ENCODE measurements at places on chromosomes 12 and 14.

- no peak for DNase-seq
These were observed 993.3 kb upstream of the TMEM132C start for GRCh38 chr12:127273626-127274025.

GRCh38 chr12:66860752-66861750, 182.2 kb upstream of the GRIP1 start:
- peak; percentile 26 for DNase-seq

GRCh38 chr14:100342195-100342594, 19.1 kb downstream of the SLC25A47 start:
- DNase-seq, result no peak

DNA sequence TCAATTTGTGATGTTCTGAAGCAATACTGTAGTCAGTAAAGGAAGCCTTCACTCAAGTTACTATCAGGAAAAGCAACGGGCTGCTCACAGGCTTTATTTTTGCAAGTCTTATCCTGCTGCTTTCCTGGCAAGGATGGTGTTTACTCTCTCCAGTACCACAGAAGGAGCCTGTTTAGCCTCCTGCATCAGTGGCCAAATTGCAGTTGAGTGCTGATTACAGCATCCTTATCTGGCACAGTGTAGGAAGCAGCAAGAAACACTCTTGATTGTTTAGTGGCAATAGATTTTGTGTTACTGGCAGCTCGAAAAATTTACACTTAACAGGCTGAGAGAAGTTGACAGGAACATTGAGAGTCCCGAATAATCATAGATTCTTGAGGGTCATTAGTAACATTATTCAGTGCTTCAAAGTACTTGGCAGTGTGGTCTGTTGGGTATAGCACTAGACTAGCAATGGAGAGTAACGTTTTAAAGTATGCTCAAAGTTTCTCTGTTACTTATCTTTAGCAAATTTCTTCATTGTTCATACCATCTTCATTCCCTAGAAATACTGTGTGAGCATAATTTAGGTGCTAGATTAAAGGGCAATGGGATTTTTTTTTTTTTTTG, 11.7 kb downstream of the TULP3 start:
- no peak for DNase-seq

GRCh38 chr14:103123634-103124500, 606 bp downstream of the TNFAIP2 start:
- DNase-seq, result no peak

GRCh38 chr12:194276-194675, 19.7 kb downstream of the SLC6A12 start:
- DNase-seq, result no peak

DNA sequence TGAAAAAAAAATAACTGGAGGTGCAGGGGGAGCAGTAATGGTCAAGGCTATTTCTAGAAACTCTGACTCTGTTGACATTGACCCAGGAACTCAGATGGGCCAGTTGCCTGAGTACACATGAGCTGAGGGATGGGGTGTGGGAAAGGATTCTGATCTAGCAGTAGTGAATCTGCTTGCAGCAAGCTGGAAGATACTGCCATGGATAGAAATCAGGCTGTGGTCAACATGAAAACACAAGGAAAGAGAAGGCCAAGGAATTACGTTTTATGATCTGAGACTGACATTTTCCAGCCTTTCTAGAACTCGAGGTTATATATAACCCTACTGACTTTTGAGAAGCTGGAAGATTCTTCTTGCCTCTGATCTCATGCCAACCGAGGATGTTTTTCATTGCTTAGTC, 90.0 kb downstream of the ANO6 start:
- no peak for DNase-seq

- no peak for DNase-seq
These were observed 37.3 kb upstream of the MYL2 start for GRCh38 chr12:110957652-110958051.

DNA sequence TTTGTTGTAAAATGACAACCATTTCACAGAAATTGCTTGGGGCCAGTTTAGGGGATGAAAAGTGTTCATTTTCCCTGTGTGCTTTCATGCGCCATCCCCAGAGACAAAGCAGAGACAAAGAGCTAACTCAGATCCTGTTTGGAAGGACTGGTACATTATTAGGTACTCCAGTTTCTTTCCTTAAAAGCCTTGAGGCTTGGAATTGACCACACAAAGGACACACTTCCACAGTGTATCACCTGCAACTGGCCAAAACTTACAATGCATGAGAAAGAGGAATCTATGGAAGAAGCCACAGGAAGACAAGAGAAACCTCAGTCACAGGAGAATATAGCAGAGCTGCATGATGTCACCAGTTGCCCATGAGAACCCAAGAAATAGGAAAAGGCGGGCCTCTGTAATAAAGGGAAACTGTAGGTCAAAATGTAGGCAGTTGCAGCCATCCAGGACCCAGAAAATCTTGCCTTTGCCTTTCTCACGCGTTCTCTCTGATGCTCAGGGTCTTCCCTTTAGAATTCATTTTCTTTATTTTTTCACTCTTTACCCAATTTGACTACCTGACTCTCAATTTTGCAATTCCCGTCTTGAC, 339.0 kb downstream of the RMST start:
- no peak for DNase-seq

DNA sequence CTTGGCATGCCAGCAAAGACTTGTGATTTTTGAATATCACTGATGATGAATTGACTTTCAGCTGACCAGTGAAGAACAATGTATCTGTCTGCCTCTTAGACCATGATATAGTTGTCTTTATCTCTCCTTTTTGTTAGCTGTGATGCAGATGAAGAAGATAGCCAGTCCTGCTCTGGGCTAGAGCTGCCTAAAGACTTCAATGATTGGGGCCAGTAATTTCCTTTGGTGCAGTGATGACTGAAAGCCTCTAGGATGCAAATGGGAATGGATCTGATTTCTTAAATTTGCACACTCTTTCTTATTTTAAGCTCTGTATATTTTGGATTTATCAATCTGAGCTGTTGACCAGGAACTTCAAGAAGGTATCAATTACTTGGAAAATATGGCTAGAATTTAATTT, at the start of gene TAS2R9:
TAS2R9 (minus strand) TSS at position 101 of the 400 bp plus-strand sequence; CDS start at position 8, 93 bp downstream.
- DNase-seq, result no peak

DNA sequence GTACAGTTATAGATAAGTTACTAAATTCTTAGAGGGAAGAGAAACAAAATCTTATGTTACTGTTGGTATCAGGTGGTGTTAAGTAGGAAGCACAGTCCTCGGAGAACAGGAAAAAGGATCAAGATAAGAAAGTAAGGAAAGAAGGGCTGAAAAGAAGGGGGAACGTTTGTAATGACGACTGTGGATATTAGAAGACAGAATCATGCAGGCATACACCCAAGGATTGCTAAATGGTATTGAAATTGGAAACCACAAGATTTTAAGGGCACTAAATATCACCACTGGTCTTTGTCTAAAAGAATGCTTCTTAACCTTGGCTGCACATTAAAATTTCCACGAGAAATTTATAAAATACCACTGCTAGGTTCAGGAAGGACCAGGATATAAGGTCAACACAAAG, 34.1 kb upstream of the ERGIC2 start:
- DNase-seq, result no peak

DNA sequence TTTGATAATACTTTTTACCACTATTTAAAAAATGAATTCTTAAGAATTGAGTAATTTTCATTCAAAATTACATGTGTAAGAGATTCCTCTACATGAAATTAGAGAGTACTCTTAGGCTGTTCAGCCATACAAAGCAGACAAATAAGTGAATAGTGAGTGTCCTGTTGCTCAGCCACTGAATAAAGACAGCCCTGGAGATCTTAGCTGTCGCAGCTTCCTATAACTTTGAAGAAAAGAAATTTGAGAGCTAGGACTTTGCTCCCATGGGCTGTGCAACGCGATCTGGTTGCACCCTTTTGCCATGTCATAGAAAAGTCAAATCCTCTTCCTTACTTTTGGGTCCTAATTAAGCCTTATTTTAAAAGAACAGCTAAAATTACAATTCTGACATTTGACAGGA, 40.9 kb upstream of the LRIG3 start:
- DNase-seq, result no peak

GRCh38 chr12:63978519-63978918, 134.0 kb downstream of the SRGAP1 start:
- DNase-seq, result no peak

- no peak for DNase-seq
These were observed 18.0 kb downstream of the SLC24A4 start for GRCh38 chr14:92340931-92341330.

DNA sequence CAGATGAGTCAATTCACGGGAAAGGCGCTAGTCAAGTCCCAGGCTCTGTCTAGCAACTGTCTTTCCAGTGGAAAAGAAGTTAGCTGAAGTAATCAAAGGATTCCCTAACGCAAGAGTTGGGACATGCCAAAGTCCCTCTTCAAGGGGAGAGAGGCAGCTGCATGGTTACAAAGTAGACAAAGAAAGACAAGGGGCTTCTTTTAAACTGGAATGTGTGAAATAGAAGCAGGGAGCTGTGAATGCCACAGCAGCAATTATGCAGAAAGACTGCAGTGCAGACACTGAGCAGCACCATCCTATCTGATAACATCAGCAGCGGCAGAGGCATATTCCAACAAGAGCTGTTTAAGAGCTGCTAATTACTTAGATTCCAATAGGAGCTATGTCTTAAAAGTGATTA, 12.5 kb upstream of the CIPC start:
- no peak for DNase-seq

DNA sequence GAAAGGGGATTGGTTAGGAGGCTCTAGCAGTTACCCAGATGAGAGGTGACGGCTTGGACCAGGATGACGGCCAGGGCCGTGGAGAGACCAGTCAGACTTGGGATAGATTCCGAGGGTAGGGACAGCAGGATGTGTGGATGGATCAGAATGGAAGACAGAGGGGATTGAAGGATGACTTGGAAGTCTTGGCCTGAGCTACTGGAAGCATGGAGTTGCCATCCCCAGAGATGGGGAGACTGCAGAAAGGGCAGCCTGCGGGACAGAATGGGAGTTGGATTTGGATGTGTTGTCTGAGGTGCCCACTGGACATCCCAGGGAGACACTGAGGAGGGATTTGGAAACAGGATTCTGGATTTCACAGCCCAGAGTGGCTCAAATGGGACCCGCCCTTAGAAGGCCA, 102.3 kb downstream of the CALM1 start:
- DNase-seq, result no peak

DNA sequence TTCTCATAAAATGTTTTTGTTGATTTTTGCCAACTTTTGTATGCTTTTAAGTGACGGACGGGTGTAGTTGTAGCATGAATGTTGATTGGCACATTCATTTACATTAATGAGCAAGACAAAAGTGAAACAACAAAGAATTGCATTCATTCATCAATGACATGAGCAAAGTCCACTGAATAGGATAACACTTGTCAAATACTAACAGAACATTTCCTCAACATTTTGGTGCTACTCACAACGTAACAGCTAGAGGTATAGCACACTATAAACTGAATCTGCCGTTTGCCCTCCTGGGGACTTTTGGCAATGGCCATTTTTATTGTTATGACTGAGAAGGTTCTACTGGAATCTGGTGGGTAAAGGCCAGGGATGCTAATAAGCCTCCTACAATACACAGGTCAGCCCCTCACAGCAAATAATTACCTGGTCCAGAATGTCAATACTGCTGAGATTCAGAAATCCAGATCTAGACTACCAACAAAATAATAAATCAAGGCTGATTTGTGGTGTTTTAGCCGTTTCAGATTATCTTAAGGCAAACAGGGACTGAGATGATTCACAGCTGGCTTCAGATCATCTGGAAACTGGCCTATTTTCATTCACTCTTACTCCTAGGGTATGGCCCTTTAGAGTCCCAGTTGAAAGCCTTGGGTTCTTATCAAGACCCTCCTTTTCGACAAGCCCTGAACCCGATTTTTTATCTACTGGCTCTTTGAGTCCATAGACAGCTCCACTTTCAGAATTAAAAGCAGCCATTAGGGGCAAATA, 22.5 kb upstream of the CDKN3 start:
- no peak for DNase-seq

- DNase-seq, result no peak
These were observed 5.9 kb upstream of the GZMB start for GRCh38 chr14:24639905-24640304.

DNA sequence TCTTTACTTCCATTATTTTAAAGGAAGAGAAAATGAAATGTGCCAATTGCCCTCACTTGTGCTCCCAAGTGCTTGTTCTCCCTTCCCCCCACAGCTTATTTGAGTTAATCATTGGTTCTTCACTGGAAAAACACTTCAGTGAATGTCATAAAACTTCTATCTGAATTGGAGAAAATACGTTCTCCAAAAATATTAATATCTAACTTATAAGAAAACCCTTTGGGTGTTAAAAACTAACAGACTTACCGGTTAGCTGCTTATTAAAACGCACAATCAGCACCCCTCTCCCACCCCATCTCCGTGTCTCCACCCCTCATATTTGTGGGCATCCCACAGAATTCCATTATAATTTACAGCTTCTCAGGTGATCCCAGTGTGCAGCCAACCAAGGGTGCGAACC, 31.7 kb downstream of the PLEKHA5 start:
- DNase-seq, result no peak

DNA sequence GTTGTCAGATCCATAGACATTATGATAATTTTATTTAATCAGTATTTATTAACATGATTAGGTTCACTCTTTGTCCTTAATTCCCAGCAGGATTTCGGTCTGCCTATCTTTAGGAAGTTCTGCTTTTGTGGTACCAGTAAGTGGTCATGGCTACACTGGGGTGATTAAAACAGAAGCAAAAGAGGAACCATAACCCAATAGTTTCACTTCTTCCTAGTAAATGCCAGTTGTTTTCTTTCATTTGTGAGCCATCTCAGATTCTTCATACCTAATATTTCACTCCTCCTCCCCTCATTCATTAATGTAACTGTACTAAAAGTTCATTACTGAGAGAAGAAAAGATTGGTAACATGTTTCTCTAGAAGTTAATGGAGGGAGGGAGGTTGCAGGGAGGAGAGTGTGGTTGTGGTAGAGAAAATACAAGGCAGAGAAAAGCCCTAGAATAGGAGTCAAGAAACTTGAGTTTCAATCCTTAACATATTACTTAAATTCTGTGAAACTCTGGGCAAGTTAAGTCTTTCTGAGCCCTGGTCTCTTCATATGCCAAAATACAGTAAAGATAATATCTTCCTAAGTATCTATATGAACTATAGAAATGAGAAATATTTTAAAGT, 101.2 kb downstream of the PEBP1 start:
- no peak for DNase-seq

- no peak for DNase-seq
These were observed 1093.4 kb upstream of the FLRT2 start for GRCh38 chr14:84436528-84436927.

DNA sequence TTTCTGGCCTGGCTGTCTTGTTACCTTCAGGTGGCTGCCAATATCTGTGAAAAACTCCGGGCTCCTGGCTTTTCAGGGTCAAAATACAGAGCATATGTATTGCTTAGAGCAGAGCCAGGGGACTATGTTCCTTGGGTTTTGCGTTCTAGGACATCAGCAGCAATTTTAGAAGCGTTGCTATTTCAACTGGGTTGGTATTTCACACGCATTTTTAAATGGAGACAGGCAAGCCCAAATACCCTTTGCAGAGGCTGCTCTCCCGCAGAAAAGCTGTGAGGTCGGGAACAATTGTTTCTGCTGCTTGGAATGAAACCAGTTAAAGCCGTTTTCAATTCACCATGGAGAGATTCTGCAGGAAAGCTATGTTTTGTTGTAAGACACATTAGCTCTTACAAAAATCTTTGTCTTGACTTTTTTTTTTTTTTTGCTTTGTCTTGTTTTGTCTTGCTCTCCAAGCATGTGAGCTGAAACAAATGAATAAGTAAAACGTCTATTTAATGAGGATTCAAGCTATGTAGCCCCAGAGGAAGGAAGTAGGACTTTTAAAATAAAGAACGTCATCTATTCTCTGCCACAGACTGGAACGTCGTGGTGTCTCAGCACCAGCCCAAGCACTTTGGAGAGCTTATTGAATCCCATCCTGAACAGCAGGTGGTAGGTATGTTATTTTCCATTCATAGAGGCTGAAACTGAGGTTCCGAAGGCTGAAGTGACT, 181.0 kb upstream of the TBX3 start:
- DNase-seq, result no peak
